ENCODE measurements at places on chromosomes 2 and 18.

- DNase-seq: no peak
These were observed 68.4 kb upstream of the MSH2 start for GRCh38 chr2:47334356-47335136.

- no peak for DNase-seq
These were observed 385.0 kb downstream of the EIPR1 start for GRCh38 chr2:2992634-2993033.

- no peak for DNase-seq
These were observed 424.0 kb upstream of the CRIM1 start for GRCh38 chr2:35931626-35932025.

DNA sequence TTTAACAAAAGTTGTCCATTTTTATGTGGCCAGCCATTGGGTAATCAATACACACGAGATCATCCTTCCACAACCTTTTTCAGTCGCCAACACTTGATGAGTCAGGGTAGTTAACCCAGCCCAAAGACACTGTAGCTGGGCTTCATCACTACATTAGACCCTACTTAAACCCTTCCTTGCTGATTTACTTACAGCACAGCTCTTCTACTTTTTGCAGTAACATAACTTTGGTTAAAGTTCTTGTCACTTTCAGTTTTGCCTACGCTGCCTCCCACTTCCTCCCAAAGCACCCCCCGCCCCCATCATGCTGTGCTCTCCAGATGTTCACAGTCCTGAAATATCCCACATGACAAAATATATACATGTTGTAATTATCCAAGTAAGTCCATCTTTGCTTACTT, 103.6 kb downstream of the CDK15 start:
- DNase-seq: peak; percentile 49

GRCh38 chr2:160140471-160140870, 59.6 kb downstream of the ITGB6 start:
- peak; percentile 14 for DNase-seq

DNA sequence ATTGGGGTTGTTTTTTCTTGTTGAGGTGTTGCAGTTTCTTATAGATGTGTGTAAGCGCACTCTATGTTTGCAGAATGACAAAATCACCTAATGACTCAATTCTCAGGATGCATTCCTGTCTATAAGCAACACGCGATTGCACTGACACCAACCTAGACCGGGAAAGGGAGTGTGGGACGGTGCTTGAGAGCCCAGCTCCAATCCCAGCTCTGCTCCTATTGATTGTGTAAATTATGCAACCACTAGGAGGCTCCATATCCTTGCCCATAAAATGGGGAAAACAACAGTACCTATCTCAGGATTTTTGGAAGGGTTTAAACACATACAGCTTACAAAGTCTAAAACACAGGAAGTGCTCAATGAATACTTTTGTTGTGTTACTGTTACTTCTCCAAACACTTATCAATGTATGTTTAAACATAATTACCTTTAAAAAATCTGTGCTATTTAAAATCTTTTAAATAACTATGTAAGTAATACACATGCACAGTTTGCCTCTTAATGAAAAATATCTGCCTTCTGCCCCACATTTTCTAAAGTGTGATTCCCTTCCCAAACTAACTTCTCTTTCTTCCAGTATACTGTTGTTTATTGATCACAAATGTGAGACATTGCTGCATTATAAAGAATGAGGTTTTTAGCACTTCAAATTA, 132.5 kb downstream of the SPHKAP start:
- DNase-seq: peak; percentile 64

DNA sequence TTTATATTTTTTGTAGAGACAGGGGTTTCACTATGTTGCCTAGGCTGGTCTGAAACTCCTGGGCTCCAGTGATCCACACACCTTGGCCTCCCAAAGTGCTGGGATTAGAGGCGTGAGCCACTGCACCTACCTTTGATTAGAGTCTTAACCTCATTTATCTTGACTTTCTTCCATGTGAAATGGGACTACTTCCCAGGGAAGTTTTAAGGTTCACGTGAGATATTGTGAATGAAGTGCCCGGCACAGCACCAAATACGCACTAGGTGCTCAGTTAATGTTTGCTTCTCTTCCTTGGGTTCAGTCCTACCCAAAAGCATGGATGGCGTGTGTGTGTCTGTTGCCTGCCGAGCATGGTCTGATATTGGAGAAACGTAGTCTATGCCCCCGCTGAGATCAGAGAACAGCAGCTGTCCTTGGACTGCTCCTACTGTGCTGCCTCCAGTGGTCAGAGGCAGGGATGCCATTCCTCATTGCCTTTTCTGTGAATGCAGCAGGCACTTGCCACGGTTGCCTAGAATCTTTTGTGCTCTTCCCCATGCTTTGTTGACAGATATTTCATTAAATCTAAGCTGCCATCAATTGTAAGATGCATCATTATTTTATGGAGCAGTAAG, 12.3 kb upstream of the TFCP2L1 start:
- peak; percentile 69 for DNase-seq

DNA sequence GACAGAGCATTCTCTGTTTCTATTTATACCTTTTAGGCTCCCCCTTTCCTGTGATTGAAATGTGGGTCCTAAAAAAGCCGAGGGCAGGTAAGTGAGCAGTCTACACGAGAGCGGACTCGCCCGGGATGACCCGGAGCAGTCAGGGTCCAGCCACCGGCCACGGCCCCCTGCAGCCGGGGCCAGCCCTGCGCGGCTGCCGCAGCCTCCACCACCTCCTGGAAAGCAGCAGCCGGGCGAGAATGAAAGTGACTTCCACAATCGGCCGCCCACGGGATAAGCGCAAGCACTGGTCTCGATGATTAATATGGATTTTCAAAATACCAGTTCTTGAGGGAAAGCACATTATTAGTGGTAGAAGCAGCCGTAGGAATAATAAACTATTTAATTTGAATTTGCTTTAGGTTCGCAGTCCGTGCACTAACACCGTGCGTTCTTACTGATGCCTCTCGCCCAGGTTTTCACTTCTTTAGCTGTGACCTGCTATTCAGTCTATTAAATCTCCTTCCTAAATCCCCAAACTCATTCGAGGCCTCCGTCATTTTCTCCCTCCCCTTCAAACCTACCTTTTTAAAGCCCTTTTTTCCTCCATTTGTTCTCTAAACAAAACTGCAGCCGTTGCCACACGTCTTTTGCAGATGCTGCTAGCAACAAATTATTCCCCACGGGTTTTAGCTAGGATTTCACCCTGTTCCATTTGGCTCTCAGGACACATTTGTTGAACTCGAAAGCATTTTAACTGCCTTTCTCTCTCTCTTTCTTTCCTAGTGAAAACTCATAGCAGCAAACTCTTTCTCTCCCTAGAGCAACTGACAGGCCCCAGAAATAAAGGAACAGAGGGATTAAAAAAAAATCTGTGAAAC, 1015.1 kb upstream of the PIK3C3 start:
- no peak for DNase-seq

GRCh38 chr2:120422465-120423160, 76.7 kb downstream of the INHBB start:
- no peak for DNase-seq

GRCh38 chr2:232027530-232027929, 66.0 kb downstream of the DIS3L2 start:
- DNase-seq: no peak

DNA sequence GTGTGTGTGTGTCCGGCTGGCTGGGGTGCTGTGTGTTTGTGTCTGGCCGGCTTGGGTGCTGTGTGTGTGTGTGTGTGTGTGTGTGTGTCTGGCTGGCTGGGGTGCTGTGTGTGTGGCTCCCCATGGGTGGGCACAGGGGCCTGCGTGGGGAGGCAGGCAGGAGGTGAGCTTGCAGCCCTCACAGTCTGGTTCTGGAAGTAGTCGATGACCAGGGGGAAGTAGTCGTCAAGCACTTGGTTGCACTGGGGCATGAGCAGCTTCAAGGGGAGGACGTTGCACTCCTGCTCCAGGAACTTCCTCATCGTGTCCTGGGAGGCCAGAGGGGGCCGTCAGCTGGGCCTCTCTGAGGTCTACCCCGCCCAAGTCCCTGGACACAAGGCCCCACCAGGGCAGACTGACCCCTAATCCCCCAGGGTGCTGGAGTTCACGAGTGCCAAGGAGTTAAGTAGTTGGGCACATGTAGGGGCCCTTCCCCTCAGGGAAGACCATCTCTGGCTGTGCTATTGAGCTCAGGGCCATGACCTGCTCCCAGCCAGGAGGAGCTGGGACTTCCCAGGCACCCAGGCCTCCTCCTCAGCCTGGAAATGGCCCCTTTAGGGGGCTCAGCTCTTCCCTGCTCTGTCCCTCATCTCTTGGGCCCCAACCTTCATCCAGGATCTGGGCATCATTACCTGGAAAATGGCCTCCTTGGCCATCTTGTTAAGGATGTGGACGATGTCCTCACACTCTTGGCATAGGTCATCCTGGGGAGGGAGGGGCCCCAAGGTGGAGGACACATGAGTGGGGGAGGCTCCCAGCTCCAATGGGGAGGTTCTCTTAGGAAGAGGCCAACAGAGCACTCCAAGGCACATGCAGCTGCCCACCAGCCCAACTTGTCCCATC, 1.3 kb downstream of the SFTPB start:
- DNase-seq: peak; percentile 3

- no peak for DNase-seq
These were observed 342.5 kb upstream of the CRIM1 start for GRCh38 chr2:36013064-36013463.

DNA sequence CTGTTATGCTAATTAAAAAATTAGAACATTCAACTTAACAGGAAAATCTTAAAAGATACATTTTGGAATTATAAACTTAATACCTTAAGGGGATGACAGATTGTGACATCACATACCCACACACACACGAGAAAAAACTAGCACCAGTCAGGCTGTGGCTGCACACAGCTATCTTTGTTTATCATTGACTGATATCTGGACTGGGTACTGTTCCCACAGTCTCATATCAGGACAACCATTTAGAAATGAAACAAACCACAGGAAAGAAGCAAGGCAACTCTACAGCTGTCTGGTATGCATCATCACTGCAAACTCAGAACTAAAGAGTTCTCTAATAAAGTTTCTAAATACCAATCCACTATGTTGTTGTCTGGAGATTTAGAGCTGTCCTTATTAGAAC, 210.9 kb upstream of the SMAD7 start:
- DNase-seq: peak; percentile 26

DNA sequence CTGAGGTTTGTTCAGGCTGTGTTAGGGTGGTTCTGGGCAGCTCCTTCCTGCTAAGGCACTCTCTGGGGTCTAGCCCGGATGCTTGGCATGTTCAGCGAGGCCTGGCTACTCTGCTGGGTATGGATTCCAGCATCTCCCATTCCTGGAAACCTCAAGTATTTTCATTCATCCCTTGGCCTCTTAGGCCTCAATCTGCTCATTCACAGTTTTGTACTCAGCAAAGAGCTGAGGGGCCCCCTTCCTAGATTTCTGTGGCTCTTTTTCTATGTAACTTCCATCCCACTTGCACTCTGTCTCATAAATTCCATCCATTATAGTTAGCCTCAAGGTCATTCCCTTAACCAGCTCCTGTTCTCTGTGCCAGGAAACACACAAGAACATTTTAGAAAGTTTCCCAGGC, 798.8 kb upstream of the HS6ST1 start:
- no peak for DNase-seq

GRCh38 chr2:47869859-47870595, 36.3 kb downstream of the FBXO11 start:
- no peak for DNase-seq
